ENCODE measurements at places on chromosomes 6 and 20. TPM values are rescaled to one million over a fixed set of nuclear protein-coding genes. Genes with fewer than 3 reads are reported as not detected.

- DNase-seq: no peak
Observed at GRCh38 chr6:41655646-41656001, 17.4 kb downstream of the MDFI start.

DNA sequence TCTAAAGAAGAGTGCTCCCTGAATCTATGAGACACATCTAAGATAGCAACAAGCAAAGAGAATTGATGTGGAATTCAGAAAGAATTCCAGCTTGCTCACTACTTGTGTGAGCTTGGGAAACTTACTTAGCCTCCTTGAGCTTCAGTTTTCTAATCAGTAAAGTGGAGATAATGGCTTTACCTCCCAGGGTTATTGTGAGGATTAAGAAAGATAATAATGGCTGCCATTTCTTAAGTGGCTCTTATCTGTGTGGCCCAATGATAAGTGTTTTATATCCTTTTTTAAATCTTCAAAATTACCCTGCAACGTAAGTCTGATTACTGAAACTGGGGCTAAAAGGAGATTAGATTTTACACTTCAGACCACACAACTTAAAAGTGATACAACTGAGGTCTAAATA is 418.5 kb downstream of the LMBRD1 start:
- no peak for DNase-seq

GRCh38 chr6:157139054-157139708 is 184.1 kb downstream of the TMEM242 start:
- no peak for DNase-seq

DNA sequence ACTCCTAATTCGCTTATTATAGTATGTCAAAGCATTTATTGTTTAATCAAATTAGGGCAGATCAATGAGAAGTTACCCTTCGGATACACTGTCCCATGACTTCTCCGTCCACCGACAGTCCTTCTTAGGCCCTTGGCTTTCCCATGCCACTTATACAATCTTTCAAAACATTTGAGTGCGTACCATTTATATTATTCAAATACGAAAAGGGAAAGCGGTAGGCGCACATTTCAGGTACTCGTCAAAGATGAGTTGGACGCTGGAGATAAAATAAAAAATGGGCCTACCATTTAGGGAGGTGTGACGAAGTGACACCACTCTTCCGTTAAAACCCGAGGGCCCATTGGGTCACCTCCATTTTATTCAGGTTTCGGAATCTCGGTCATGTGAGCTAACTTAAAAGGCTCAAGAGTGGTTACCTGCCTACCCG is 542 bp upstream of the AFG1L start:
- DNase-seq: no peak

DNA sequence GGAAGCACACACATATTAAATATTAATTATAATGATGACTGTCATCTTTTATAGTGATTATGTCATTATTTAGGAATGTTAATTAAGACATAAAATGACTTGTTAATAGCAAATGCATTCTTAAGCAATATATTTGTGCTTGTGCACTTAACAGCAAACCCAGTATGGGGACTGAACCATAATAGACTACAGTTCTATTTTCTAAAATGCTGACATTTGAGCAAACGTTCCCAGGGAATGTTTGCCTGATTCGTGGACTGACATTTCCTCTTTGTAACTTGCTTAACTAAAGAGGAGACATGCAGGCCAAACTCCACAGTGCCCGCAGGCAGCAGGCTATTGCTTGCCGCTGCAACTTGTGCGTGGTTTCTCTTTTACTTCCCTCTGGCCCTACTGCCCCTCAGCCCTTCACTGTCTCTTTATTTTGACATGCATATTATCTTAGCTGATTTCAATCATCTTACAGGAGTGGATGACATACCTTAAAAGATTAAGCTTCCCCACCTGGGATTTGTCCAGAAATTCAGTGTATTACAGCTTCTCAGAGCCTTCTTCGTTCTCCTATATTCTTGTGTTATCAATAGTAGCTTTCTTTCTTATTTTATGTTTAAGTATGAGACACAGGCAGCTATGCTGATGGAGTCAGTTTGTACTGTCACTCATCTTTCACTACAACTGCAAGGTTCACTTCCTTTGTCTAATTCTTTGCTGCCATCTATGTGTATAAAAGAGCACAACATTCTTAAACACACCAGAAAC is 141.5 kb downstream of the GMDS start:
- DNase-seq: peak; percentile 32

GRCh38 chr20:20454367-20454766 is 86.5 kb downstream of the INSM1 start:
- no peak for DNase-seq

GRCh38 chr6:97109444-97109843 is 173.6 kb downstream of the MMS22L start:
- DNase-seq: no peak

DNA sequence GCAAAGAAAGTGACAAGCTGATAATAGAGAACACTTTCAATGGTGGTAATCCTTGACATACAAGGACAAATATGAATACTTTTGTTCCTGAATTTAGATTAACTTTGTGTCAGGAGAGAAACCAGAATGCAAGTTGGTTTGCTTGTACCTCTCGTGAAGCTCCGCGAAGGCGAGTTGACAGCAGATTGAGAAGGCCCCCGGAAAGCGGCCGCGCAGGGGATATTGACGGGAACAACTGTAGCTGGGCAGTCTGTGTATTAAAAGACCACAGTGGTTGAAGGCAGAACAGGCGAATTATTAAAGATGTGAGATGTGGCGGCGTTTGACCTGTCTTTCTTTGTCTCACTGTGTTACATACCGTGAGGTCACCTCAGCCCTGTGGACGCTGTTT is 175.8 kb upstream of the RALGAPA2 start:
- DNase-seq: no peak

DNA sequence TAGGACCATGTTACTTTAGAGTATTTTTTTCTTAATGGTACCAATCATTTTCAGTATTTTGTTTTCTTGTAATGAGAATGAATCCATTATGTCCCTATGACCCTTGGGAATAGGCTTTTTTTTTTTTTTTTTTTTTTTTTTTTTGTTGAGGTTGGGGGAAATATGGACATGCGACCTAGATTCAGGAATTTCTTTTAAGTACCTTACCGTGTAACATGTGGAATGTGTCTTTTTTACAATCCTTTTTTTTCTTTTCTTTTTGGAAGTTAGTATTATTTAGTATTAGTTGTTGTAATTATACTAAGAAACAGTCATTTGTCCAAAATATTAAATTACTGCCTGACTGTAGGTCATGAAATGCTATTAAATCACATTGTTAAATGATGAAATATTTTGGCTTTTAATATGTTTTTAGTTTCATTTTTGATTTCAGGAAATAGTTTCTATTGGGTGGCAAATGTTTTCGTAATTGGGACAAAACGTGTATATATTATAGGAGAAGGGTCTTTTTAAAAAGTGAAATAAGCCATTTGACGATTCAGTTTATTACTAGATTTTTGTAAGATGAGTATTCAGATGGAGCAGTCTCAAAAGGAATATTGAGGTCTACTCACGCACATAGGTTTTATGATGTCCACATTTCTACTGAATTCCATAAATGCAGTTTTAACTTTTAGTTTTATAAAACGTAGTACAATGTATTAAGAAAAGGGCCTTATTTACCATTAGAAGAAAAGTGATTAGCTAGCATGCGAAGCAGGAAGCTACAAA is 4.9 kb downstream of the ARID1B start:
- no peak for DNase-seq

- DNase-seq: no peak
Observed at GRCh38 chr20:10671221-10671918, 2.4 kb downstream of the JAG1 start.

DNA sequence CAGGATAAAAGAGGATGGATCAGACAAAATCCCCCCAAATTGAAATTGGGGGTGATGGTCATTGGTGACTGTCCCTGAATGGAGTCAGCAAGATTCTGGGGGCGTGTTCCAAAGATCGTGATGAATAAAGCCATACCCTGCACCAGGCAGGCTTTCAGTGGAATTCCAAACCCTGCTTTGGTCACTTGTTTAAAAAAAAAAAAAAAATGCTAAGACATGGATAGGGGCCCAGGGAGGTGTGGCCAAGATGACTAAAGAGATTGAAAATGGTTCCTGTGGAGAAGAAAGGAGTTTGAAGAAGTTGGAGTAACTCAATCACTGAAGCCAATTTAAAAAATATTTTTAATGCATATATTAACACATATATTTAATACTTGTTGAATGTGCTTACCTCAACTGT is 161.4 kb upstream of the KCNG1 start:
- no peak for DNase-seq

DNA sequence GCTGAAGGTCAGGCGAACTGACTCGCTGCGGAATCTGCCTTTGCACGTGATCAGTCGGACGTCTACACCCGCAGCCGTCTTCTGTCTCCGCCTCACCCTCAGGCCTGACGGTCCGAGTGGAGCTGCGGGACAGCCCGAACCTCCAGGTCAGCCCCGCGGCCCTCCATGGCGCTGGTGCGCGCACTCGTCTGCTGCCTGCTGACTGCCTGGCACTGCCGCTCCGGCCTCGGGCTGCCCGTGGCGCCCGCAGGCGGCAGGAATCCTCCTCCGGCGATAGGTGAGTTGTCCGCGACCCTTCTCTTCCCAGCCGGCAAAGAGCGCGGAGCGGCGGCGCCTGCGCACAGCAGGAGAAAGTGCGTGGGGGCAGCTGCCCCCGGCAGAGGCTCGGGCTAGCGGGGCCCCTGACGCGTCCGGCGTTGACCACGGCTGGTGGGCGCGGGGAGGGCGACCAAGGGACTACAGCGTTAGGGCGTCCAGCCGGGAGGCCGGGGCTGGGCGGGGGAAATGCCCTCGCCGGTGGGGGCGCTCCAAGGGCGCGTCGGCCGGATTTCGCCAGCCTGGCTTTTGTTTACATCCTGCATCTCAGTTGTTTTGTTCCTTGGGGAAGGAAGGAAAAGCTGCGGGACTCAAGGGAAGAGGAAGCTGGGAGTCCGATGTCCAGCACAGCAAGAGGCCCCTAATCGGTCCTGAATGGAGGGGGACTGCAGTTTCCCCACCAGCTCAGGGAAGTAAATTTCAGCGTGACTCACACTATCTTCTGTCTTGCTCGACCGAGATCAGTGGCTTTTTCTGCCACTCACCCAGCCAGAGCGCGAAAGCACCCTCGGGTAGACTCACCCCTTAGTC is at the start of gene SMPDL3A:
Gene SMPDL3A, plus strand, starts transcription at position 77 of the 846 bp plus-strand sequence. Its CDS starts 89 bp downstream, at position 166.
- no peak for DNase-seq

- no peak for DNase-seq
Observed at GRCh38 chr6:11538052-11538818, 686 bp downstream of the TMEM170B start.

DNA sequence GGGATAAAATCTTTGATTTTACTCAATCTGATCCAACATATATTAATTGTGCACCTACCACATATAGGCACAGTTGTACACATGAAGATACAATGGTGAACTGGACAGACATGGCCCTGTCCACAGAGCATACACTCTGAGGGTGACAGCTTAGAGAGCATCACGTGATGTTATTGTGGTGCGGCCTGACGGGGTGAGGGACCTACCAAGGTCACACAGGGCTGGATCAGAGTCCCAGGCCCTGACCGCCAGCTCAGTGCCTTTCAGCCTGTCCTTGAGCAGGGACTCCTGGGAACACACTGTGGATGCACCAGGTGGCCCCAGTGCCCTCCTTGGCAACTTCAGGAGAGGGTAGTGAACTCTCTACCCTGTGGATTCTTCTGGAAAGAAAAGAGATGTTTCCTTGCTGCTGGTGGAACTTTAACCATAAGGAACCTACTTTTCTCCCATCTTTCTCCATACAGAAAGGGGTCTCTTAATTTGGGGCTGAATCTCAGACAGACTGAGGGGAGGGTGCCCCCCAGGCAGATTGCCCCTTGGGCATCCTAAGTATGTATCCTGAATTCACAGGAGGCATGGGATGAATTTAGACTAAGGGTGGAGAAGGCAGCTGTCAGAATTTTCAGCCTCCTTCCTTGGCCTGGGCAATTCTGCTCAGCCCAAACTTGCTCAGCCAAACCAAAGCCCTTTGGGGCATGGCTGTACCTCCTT is 26.5 kb downstream of the PCK1 start:
- no peak for DNase-seq

- DNase-seq: no peak
Observed at GRCh38 chr20:3328501-3328900, 79.0 kb downstream of the DNAAF9 start.

DNA sequence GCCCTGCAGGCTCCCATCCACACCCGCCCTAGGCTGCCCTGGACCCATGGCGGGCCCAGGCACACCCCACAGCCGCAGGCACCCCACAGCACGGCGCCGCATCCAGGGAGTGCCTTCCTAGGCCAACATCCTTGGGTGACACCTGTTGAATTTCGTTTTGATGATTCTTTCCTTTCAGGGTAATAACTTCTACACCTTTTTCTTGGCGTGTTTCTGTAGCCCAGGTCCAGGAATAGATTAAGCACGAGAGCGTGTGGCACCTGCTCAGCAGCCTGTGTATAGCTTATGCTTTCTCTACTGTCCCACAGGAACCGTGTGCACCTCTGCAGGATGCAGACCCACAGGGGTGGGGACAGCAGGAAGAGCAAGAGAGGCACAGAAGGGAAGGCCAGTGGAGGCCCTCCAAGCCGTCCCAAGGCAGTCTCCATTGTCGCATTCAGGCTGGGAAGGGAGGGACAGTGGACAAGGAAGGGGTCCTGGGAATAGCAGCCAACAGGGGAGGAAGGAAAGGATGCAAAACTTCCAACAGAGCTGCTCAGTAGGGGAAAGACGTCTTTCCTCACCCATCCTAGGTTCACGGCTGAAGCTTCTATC is 118.1 kb upstream of the AFDN start:
- DNase-seq: no peak

DNA sequence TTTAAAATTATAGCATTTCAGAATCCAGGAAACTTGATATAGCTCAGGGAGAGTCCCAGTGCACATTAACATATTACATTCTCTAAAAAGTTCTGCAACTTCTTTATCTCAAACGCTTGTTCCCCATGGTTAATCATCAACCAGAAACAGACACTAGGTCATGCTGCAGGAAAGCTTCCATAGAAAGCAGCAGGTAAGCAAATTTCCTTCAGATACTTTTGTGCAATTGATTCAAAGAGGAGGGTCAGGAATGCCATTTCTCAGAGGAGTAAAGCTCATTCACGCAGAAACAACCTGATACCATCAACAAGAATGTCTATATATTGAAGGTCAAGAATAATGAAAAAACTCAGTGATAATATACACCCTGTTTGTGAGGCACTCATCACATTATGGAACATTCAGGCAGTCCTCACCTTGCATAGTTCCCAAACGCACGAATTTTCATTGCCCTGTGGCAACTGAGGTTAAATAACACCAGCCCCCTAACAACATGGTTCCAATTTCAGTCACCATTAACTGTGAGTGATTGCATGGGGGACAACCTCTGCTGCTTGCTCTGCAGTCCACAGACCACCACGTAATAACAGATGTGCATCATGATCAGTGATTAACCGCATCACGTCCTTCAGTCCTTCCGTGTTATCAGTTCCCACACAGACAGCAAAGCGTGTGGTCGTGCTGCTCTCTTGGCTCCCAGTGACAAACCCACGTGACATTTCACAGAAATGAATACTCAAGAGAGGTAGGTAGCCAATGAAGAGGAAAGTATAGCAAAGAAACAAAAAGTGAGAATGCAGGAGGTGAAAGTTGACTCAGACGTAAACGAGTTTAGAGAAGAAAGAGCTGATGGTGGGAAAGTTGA is 95.7 kb downstream of the LY86 start:
- no peak for DNase-seq

The PACRG gene
- polyA plus RNA-seq: 2.2 TPM

The LEMD2 gene
- polyA plus RNA-seq: 41.7 TPM

The ADTRP gene
- 0.68 TPM for polyA plus RNA-seq

The KIAA1755 gene
- polyA plus RNA-seq: 6.1 TPM

The FAM217A gene
- not detected for polyA plus RNA-seq

The NNAT gene
- polyA plus RNA-seq: 61.2 TPM

The MEI4 gene
- polyA plus RNA-seq: 0.01 TPM

The PSORS1C2 gene
- polyA plus RNA-seq: not detected

Data from urinary bladder (tissue), 4 donors.